Activated naive CD4-positive, alpha-beta T cell (primary cell): ENCODE measurements at places on chromosomes 12 and 14.

DNA sequence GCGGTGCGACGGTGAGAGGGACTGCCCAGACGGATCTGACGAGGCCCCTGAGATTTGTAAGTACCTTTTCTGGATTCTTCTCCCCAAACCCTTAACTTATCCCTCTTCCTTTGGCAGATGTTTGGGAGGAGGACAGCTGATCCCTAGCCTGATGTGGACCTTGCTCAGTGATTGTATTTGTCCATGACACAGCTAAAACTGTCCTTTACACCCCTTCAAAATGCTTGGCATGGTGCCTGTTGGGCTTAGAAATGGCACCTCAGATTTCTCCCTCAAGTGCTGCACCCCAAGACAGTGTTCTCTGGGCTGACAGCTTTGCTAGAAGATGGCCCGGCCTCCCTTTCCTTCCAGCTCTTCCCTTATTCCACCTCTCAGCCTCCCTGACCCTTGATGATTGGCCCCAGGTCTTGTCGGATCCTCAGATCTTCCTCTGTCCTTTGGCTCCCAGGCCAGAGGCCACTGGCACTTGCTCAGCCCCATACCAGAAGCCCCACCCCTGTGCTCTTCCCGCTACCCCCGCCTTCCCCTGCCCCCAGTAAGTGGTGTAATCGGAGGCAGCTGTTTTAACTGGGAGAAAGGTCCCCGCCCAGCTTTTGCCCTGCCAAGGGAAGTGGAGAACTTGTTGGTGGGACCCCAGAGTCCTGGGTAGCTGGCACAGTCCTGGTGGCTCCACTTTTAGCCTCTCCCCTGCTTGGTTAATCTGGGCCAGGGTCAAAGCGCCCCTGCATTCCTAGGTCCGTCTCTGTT is 8.7 kb downstream of the LRP1-AS start:
- no peak for DNase-seq

GRCh38 chr12:46811185-46811584 is 14.6 kb downstream of the SLC38A4 start:
- DNase-seq, result no peak

GRCh38 chr12:49825360-49825970 is 2.7 kb downstream of the NCKAP5L start:
- no peak for DNase-seq

- no peak for DNase-seq
Measured at GRCh38 chr12:113184098-113184899, 979 bp downstream of the DDX54 start.

DNA sequence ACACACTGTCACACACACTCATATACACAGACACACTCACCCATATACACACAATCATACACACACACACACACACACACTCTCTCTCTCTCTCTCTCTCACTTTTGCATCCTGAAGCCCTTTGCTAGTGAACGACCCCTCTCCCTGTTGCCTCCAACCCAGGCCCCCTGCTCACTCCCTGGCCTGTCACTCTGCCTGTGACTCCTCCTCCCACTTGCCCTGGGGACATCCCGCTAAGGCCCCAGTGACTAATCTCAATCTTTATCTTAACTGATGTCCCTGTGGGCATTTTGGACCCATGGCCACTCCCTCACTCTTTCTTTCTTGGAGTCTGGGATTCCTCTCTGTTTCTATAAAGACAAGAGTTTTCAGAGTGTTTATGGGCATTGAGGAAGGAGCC is 10.9 kb upstream of the DLK1 start:
- no peak for DNase-seq

DNA sequence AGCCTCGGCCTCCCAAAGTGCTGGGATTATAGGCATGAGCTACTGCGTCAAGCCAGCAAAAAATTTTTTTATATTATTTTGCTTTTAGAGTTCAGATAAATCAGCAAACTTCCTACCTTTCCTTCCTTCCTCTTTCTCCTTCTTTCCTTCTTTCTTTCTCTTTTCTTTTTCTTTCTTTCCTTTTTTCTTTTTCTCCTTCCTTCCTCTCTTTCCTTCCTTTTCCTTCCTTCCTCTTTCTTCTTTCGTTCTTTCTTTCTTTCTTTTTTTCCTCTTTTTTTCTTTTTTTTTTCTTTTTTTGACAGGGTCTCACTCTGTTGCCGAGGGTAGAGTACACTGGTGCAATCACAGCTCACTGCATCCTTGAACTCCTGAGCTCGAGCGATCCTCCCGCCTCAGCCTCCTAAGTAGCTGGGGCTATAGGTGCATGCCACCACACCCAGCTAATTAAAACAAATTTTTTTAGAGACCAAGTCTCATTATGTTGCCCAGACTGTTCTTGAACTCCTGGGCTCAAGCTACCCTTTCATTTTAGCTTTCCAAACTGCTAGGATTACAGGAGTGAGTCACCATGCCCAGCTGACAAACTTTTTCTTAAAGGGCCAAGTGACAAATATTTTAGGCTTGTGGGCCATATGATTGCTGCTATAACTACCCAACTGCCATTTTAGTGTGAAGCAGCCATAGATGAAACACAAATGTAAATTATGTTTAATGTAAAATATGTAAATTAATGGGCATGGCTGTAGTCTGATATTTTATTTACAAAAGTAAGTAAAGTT is 7.1 kb upstream of the WASHC4 start:
- DNase-seq, result no peak

GRCh38 chr12:26748412-26748740 is 84.6 kb downstream of the ITPR2 start:
- no peak for DNase-seq

GRCh38 chr12:123934016-123934620 is 38.5 kb downstream of the CCDC92 start:
- DNase-seq, result no peak

DNA sequence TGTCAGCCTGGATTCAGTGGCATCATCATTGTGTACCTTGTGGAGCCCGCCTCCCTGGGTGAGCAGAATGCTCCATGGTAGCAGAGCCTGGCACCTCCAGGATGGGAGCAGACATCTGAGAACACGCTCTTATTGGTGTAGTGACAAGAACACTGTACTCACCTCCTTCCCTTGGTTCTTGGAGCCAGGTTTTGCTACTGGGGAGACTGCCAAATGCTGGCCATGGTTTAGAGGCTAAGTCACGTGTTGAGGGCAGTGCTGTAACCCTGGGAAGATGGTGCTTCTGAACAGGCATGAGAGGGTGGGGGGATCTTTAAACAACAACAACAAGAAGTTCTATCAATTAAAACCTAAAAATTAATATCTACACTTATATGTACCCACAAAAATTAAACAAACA is 47.6 kb upstream of the ASPG start:
- no peak for DNase-seq

DNA sequence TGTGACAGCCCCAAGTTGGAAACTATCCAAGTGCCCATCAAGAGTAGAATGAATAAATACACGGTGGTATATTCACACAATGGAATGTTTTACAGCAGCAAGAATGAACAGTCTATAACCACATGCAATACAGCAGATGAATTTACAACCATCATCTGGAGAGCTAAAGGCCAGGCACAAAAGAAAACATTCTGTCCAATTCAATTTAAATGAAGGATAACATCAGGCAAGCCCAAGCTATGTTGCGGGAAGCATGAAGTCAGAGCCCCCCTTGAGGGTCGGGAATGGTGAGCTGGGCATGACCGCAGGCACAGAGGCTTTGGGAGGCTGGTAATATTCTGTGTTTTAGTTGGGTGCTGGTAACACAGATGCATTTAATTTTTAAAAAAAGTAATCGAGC is 76.0 kb downstream of the SYNE3 start:
- no peak for DNase-seq

DNA sequence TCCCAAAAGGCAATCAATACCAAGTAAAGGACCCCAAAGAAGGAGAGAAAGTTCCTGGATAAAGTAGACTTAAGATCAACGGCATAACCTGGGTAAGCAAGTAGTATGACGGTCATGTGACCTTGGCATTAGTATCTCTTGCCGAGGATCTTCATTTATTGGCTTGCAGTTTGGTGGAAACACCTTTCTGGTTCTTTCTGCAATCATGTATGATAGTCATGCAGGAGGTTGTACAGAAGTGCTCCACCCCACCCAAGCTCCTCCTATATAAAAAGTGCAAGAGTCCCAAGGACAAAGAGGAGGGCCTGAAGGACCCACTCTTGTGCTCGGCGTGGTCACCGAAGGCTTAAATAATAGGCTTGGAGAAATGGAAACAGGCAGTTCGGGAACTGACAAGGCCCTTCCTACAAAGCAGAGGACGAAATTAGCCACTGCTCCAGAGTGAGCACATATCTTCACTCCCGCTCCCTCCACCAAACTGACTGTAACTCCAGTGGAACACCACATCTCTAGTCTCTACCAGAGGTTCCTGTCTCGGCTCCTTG is 750 bp downstream of the CS start:
- no peak for DNase-seq

- no peak for DNase-seq
Measured at GRCh38 chr12:47297993-47298392, 218.2 kb upstream of the AMIGO2 start.

DNA sequence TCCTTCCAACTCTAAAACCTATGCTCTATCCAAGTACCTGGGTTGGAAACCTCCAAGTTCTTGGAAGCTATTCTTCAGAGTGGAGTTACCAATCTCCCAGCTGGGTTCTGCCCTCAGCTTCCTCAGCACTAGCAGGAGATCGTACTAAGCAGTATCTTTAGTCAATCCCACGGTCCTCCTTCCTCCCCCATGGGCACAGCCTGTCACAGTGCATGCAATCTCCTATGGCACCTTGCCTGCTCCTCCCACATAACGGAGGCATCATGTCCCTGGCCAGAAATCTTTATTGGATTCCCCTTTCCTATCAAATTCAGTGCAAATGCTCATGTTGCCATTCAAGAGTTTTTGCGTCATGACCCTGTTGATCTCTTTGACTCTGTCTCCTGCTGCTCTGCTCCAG is 5.4 kb upstream of the LPAR5 start:
- DNase-seq, result no peak

DNA sequence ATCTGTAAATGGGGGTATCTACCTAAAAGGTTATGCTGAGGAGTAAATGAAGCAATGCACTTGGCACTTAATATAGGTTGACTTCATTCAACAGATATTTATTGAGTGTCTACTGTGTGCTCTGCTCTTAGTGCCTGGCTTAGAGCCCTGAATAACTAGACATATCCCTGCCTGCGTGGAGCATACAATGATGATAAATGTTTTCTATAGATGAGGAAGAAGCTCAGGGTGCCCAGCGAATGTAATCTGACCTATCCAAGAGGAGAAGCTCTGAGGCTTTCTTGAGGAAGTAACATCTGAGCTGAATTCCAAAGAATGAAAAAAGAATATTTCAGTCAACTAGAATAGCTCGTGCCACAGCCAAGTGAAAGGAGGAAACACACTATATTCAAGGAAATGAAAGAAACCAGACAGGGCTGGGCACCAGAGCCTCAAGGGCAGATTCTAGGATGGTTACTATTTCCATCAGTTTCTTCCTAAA is 17.9 kb upstream of the HIGD1C start:
- DNase-seq, result no peak

DNA sequence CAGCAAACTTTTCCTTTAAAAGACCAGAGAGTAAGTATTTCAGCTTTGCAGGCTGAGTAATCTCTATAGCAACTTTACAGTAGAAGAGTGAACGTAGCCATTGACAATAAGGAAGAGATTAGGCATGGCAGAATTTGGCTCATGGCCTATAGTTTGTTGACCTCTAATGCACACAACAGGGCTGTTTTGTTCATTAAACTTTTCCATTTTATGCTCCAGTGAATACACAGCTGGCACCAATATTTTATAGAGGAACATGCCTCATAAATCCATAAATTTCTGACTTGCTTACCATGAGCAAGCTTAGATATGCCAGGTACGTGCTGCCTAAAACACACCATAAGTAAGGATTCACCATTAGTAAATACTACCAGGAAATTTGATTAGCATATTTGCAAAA is 609.0 kb upstream of the STXBP6 start:
- DNase-seq, result no peak

- DNase-seq, result no peak
Measured at GRCh38 chr12:12319451-12320183, 30.4 kb downstream of the MANSC1 start.

DNA sequence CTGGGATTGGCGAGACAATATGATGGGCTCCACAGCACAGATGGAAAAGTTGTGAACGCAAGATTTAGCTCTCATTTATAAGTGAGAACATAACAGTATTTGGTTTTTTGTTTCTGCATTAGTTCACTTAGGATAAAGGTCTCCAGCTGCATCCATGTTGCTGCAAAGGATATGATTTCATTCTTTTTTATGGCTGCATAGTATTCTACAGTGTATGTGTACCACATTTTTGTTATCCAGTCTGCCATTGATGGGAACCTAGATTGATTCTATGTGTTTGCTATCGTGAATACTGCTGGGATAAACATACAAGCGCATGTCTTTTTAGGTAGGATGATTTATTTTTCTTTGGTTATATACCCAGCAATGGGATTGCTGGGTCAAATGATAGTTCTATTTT is 23.6 kb downstream of the TBK1 start:
- DNase-seq, result no peak

DNA sequence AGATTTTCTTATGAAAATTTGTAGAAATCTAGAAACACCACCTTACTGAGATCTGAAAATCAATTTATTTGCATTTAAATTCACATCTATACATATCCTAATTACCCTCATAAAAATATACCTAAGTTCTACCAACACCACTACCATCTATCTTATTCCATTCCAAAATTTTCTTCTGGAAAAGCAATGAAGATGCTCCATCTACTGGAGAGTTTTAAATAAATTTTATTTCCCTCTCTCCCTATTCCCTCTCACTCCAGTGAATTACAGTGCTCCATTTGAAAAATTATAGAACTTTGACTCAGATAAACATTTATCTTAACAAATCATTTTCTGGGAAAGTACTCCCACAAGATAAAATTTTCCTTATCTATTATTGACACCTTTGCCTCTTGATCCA is 2.3 kb upstream of the C14orf39 start:
- DNase-seq, result no peak

DNA sequence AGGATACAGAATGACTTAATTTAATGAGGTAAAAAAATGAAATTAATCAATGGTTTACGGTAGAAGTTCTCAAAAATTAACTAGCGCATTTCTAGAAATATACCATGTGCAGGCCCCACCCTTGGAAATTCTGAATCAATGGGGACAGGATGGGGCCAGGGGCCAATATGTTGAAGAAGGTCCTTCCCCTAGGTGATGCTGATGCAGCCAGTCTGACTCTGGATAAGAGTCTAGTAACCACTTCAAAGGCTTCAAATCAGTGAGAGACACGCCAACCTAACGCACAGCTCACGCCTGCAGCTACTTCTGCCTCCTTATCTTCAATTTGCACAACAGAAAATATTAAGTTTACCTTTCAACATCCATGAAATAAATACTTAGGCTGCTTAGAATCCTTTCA is 14.9 kb downstream of the GIT2 start:
- no peak for DNase-seq

DNA sequence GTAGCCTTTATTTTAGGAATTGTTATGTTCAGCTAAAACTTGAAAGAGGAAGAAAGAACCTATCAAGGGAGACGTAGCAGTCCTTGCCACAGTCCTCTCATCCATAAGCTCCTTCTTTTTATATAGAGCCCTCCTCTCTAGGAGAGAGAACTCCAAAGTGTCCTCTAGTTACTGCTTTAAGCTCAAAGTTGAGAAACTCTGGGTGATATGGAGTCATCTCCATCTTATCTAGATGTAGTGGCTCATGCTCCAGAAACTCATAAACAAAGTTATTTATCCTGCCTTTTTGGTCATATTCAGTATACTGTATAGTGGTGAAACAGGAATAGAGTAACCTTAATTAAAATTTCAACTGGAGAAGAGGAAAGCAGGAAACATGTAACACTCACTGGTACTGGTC is 90.4 kb upstream of the ATF7IP start:
- no peak for DNase-seq
